Cortex of kidney (tissue), 1 donor: ENCODE measurements at places on chromosomes 6 and 20.

- DNase-seq, result no peak
These were observed 214.9 kb upstream of the GMDS start for GRCh38 chr6:2460216-2460745.

- no peak for DNase-seq
These were observed 57.3 kb upstream of the CST7 start for GRCh38 chr20:24891546-24892393.

GRCh38 chr20:63775096-63775978 lies 35.8 kb downstream of the SLC2A4RG start:
- no peak for DNase-seq

DNA sequence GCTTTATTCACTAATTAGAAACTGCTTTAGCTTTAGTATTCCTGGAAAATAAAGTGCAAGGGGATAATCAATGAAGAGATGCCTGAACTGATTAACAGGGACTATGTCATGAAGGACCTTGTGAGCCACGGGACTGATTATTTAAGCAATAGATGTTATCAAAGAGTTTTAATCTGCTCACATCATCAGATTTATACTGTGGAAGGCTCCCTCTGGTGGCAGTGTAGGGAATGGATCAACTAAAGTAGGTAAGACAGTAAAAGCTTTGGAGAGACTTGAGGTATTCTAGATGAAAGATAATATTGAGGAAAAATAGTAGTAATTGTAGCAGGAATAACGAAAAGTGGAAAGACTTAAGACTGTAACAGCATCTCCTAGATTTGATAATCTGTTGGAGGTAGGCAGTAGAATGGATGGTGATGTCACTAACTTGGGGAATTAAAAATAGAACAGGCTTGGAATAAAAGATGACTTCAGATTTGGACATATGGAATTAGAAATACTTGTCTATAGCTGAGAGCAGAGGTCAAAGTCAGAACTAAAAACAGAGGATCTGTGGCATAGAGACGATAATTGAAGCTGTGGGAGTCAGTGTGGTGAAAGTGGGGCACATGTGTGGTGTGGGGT lies 80.3 kb upstream of the HTR1E start:
- DNase-seq, result no peak

DNA sequence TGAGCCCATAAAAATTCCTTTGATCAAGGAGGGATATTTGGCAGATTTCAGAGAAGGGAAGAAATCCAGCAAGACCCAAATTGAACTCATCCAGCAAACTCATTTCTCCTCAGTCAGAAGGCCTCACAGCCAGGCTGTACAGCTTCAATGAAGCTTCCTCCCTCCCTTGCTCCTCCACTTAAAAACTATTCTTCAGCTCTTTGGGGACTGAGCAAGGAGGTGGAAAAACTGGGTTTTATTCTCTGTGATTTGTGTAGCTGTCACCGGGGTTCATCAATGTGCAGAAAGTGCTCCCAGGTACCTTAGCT lies 158.7 kb upstream of the ZNF184 start:
- no peak for DNase-seq

- no peak for DNase-seq
These were observed at the start of gene SLCO4A1 for GRCh38 chr20:62642051-62642665. TSS of gene SLCO4A1 (plus strand) at chr20:62642503. CDS start at chr20:62656455, 13,952 bp downstream.

DNA sequence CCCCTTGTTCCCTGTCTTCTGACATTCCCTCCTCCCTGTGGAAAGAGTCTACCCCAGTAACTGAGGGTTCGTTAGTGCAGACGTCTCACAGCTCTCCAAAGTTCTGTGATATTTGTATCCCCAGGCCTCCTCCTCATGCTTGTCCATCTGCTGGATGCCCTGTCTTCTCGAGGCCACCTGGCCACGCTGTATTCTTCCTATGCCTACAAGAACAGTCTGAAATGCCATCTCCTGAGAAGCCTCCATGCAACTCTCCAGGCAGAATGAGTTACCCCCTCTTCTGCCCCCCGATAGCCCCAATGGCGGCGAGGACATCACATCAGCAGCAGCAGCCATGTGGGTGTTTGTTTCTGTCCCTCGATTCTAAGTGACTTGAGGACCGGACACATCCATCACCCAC lies 9.3 kb downstream of the ULBP2 start:
- DNase-seq, result no peak

DNA sequence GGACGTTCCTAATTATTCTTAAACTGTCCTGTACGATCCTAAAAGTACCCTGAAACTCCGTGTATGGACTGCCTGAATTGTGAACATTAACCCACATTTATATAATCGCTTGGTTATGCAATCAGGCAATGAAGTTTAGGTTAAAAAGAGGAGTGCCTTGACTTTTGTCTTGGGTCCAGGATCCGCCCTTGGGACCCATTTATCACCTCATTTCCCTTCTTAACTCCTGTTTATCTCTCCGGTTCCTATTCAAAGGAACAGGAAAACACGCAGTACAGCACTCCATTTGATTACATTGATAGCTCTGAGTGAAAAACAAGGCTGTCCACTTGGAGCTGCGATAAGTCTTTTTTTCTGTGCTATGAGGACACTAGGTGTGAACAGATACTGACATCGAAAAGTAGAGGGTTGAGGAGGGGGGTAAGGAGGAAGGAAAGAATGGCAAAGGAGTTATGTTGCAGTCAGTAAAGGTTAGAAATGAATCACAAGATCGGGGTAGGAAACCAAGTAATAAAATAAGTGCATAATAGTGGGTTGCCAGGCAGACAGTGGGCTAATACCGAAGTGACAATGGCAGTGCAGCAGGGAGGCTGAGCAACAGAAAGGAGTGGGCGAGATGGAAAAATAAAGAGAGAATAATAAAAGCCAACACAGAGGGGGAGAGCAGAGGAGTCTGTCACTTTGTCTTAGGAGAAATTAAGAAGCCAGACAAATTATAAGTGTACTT lies 15.9 kb upstream of the PCK1 start:
- DNase-seq, result no peak

GRCh38 chr6:154166140-154166539 lies 127.1 kb downstream of the OPRM1 start:
- no peak for DNase-seq

DNA sequence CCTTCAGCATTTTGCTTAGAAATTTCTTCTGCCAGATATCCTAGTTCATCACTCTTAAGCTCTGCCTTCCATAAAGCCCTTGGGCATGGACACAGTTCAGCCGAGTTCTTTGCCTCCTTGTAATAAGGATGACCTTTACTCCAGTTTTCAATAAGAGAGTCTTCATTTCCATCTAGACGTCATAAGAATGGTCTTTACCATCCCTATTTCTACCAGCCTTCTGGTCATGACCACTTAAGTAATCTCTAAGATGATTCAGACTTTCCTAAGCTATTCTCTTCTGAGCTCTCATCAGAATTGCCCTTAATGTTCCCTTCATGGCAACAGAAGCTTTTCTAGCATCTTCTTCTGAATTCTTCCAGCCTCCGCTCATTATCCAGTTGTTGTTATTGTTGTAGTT lies 126.1 kb downstream of the TFAP2C start:
- no peak for DNase-seq

GRCh38 chr6:33420491-33421343 lies 852 bp downstream of the SYNGAP1 start:
- no peak for DNase-seq

GRCh38 chr6:10694302-10695085 lies at the start of the genes C6orf52 and PAK1IP1:
TSS of gene C6orf52 (minus strand) at chr6:10694616. CDS start at chr6:10687550, 7,066 bp downstream.
TSS of gene PAK1IP1 (plus strand) at chr6:10694972. CDS start at chr6:10694986, 14 bp downstream.
- no peak for DNase-seq

DNA sequence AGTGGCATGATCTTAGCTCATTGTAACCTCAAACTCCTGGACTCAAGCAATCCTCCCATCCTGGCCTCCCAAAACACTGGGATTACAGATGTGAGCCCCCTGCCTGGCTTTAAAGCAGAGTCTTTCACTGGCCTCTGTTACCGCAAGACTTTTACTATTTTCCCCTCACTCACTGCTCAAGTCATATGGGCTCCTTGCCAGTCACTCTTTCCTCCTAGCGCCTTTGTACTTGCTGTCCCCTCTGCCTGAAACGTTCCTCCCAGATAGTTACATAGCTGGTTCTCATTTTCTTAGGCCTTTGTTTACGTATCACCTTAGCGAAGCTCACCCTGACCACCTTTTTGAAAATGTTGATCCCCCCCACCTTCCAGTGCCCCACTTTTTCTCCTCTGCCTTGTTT lies 29.3 kb downstream of the RPRD1B start:
- DNase-seq, result no peak

DNA sequence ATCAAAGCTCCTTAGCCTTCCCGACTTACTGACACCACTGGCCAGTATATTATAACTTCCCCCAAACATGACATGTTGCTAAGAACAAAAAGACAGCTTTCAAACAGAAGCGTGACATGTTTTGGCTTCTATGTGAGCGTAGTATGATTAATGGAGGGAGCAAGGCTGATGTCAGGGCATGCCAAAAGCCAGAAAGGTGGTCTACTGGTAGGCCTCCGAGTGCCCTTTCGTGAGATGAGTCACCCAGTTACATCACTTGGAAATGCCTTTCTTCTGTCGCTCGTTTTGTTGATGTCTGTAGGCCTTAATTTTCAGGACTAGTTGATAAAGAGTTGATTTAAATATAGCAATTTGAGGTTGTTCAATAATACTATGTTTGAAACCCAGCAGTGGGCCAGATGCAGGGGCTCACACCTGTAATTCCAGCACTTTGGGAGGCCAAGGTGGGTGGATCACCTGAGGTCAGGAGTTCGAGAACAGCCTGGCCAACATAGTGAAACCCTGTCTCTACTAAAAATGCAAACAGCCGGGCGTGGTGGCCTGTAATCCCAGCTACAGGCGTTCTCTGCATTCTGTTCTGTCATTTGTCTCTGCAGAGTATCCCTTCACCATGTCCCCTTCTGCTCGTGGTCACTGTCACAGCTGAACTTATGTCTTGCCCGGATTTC lies 53.3 kb downstream of the CNKSR3 start:
- DNase-seq, result no peak

DNA sequence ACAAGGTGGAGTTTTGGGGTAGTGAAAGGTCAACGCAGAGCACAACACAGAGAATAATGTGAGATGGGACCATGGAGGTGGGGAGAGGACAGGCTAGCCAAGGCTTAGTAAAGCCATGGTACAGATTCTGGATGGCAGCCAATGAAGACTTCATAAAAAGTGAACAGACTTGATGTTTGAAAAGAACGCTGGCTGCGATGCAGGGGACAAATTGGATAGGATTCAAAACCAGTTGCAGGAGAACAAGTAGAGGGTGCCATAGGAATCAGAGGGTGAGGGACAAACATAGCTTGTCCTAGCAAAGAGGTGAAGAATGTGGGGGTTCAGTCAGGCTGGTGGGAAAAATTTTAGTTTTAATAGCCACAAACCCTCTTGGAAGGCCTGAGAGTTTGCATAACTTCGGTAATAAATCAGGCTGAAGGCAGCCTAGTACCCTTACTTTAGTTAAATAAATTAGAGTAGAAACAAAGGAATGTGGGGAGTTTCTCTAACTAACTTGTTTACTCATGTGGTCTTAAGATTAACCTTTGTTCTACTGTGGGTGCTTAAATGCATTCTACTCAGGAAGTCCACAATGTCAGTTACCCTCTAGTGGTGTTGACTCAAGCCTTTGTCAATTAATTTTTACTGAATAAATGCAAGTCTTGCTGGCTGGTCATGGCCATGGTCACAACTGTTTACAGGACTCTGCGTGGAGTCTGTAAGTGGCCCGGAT lies 216.4 kb downstream of the C6orf118 start:
- DNase-seq, result no peak

- DNase-seq, result no peak
These were observed 220.0 kb upstream of the KCNQ5 start for GRCh38 chr6:72401865-72402264.

- no peak for DNase-seq
These were observed 64.0 kb downstream of the PLCB1 start for GRCh38 chr20:8196096-8196495.

- DNase-seq, result no peak
These were observed 243.5 kb downstream of the GMPR start for GRCh38 chr6:16481697-16482399.

GRCh38 chr6:87870556-87870955 lies 168.5 kb upstream of the AKIRIN2 start:
- DNase-seq, result no peak

DNA sequence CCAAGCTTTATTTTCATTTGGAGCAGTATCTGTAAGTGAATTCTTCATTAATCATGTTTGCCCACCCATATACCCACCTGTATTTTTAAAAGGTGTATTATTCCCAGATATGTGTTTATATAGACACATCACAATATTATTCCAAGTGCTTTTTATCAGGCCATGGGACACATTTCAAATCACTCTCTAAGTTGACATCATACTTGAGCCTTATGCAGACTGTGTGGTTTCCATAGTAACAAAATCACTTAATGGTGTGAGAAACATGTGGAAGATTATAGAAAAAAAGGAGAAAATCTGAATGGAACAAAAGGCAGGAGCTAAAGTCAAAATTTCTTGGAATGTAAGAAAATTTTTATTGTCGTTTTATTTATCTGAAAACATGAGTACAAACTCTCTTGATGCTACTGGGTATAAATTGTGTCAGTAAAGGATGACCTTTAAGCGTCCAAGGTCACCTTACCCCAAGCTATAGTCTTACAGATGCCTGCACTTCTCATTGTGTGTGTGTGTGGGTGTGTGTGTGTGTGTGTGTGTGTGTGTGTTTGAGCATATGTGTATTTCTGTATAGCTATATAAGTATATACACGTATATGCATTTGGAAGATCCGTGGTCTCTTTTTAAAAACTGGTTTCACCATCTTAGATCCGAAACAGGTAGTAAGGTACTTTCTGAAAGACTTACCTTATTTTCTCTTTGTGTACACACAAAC lies 79.8 kb upstream of the CCN6 start:
- DNase-seq, result no peak

- no peak for DNase-seq
These were observed 602.4 kb upstream of the AGPAT4 start for GRCh38 chr6:161876231-161876630.

DNA sequence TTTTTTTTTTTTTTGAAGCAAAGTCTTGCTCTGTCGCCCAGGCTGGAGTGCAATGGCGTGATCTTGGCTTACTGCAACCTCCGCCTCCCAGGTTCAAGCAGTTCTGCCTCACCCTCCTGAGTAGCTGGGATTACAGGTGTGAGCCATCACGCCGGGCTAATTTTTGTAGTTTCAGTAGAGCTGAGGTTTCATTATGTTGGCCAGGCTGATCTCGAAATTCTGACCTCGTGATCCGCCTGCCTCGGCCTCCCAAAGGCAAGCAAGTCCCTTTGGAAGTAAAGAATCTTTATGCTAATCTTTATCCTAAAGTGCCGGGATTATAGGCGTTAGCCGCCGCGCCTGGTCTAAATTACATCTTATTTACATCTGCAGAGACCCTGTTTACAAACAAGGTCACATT lies 1.5 kb downstream of the PSMG4 start:
- DNase-seq, result no peak

GRCh38 chr20:24328901-24329300 lies 140.5 kb upstream of the SYNDIG1 start:
- no peak for DNase-seq

DNA sequence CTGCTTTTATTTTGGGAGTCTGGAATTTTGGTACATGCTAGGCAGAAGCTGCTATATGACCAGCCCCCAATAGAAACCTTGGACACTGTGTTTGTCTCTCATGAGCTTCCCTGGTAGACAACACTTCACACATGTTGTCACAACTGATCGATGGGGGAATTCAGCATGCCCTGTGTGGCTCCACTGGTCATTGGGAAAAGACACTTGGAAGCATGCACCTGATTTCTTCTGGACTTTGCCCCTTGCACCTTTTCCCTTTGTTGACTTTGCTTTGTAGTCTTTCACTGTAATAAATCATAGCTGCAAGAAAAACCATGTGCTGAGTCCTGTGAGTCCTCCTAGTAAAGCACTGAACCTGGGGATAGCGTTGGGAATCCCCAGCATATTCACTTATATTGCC lies 7.9 kb upstream of the WFDC10A start:
- no peak for DNase-seq
